Kidney (tissue), 22 donors: ENCODE measurements at places on chromosomes 4 and X. TPM values are rescaled to one million over a fixed set of nuclear protein-coding genes. Genes with fewer than 3 reads are reported as not detected.

GRCh38 chrX:10032147-10032546 is 65.0 kb downstream of the CLDN34 start:
- no peak overlapping the region for H3K4me3 ChIP-seq
- H3K27ac ChIP-seq = no peak overlapping the region
- no peaks in the 10 kb centered on the region for H3K27me3 ChIP-seq
- no peaks in the 10 kb centered on the region for H3K4me1 ChIP-seq

- H3K27ac ChIP-seq = no peak overlapping the region
- no peak overlapping the region for H3K4me3 ChIP-seq
- H3K4me1 ChIP-seq = no peaks in the 10 kb centered on the region
- H3K36me3 ChIP-seq = no peaks in the 10 kb centered on the region
Observed at GRCh38 chr4:20430259-20430941, 178.7 kb downstream of the SLIT2 start.

STPG2 gene
- 1.1 TPM for total RNA-seq

GC gene
- 0.69 TPM for total RNA-seq

POU4F2 gene
- total RNA-seq = not detected

MAGEA11 gene
- not detected for total RNA-seq
